Bronchial epithelial cell (primary cell): ENCODE measurements at places on chromosomes 7 and 10. TPM values are rescaled to one million over a fixed set of nuclear protein-coding genes. Genes with fewer than 3 reads are reported as not detected.

ELFN1 gene
- total RNA-seq: under 0.01 TPM in 1 of 2 replicates, not detected in the other

CAPZA2 gene
- total RNA-seq: 88.2 and 92.8 TPM in 2 replicates

TMEM139 gene
- 1.0 and 3.7 TPM in 2 replicates for total RNA-seq

PAX4 gene
- not detected in 2 replicates for total RNA-seq

HABP2 gene
- total RNA-seq: not detected in 2 replicates

TBXAS1 gene
- total RNA-seq: 0.26 and 0.38 TPM in 2 replicates
